ENCODE measurements at places on chromosomes 3 and 15. TPM values are rescaled to one million over a fixed set of nuclear protein-coding genes. Genes with fewer than 3 reads are reported as not detected.

Gene CNTN3
- total RNA-seq = 42.3 TPM

Gene PSMD6
- 64.3 TPM for total RNA-seq

- no peak for DNase-seq
Observed at GRCh38 chr15:69718436-69718835, 265.8 kb downstream of the RPLP1 start.

- DNase-seq = no peak
Observed at GRCh38 chr3:58206406-58207011, 4.3 kb downstream of the DNASE1L3 start.

- DNase-seq = no peak
Observed at GRCh38 chr3:95424279-95424678, 1361.4 kb downstream of the NSUN3 start.

All from dorsolateral prefrontal cortex (tissue), 122 donors.